AG09309 (cell line): ENCODE measurements at places on chromosomes 7 and 10.

GRCh38 chr7:144032985-144033709 is 15.6 kb upstream of the OR2A5 start:
- no peak for DNase-seq

DNA sequence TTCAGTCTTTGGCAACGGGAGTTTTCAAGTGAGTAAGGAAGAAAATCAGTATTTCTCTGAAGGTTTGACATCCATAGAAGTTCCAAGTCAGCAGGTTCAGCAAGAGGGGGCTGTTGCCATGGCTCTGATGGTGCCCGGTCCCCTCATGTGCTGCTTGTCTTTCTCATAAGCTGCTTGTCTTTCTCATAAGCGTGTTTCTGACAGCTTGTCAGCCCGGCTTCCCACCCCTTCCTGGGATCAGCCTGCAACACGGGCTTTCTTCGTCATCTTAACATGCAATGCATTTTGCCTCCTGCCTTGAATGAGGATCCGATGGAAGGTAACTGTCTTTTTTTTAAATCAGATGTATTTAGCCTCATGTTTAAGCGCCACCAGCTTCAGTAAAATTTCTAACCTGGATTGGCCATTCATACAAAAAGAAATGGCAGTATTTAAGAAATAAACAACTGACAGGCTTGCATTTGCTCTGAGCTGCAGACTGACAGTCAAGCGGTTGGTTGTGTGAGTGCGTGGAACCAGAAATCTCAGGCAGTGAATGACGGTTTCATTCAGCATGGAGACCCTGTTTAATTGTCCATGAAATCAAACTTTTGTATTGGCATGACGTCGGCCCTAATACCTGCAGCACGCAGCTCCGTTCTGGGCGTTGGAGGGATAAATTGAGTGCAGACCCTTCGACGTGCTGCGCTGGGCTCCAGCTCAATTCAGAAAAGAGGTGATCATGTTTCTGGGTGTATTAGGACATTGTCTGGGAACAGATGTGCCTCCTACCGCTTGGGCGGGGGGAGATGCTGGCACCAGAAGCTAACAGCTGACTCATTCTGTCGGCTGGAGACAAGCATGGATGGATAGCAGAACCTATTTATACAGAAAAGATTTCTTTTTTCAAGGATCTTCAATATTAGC is 454.7 kb upstream of the FOXK1 start:
- DNase-seq, result no peak

- DNase-seq, result no peak
Measured at GRCh38 chr7:94294471-94295131, 100.1 kb upstream of the COL1A2 start.

DNA sequence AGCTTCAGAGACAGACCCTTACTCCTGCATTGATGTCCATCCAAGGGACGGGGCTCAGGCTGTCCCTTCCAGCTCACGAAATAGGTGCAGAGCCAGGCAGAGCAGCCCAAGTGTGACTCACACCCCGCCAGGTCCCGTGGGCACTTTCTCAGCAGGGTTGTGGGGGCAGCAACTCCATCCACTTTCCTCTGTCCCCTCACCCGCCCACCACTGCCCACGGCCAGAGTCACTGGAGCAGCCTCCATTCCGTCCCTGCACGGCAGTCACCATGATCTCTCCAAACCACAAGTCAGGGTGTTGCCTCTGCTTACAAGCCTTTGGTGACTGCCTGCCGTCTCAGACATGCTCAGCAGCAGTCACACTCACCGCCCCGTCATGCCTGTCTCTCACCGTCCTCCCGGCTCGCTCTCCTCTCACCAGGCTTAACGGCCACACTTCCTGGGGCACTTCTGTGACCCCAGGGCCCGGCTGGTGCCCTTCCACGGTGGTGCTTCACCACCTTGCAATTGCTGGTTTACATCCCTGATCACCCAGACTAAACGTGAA is 39.3 kb downstream of the CALML3 start:
- no peak for DNase-seq

- no peak for DNase-seq
Measured at GRCh38 chr7:135447748-135448147, 62.2 kb downstream of the CNOT4 start.

- DNase-seq, result no peak
Measured at GRCh38 chr10:34697351-34698247, 117.5 kb downstream of the PARD3 start.

GRCh38 chr10:89085153-89085552 is 94.6 kb downstream of the FAS start:
- DNase-seq, result no peak

DNA sequence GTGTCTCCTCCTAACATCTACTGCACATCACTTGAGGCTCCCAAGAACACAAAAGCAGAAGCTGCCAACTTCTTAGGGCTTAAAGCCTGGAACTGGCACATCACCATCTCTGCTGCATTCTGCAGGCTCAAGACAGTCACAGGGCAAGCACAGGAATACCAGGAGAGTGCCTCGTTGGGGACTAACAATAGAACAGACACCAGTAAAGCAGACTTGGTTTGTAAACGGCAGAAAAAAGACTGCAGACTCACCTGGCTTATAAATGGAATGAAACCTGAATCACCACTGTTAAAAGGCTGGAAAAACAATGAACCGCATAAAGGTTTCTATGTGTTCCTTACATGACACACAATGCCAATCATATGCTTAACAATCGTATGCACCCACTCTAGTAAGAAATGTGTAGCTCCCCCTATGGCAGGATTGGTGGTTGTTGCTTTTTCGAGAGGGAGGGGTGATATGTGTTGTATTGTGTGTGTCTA is 12.8 kb downstream of the RHEB start:
- no peak for DNase-seq

DNA sequence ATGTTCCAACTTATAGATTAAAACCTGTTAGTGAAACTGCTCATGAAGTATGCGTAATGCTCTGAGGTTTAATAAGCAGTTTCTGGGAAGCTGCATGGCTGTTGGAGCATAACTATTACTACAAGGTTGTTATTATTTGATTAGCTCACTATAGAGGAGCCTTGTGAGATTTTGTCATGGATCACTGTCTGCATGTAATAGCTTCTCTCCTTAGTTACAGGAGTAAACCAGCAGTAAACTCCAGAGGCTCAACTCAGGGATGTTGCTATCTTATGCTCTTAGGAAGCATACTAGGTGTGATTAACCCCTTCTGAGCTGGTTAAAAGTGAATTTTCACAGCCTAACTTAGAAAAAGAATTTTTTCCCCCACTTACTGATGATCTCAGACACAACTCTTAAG is 63.6 kb upstream of the IFRD1 start:
- DNase-seq, result no peak

GRCh38 chr10:93875032-93875358 is 18.8 kb upstream of the SLC35G1 start:
- DNase-seq, result no peak

- DNase-seq, result no peak
Measured at GRCh38 chr10:123784646-123785045, 107.0 kb downstream of the CPXM2 start.

DNA sequence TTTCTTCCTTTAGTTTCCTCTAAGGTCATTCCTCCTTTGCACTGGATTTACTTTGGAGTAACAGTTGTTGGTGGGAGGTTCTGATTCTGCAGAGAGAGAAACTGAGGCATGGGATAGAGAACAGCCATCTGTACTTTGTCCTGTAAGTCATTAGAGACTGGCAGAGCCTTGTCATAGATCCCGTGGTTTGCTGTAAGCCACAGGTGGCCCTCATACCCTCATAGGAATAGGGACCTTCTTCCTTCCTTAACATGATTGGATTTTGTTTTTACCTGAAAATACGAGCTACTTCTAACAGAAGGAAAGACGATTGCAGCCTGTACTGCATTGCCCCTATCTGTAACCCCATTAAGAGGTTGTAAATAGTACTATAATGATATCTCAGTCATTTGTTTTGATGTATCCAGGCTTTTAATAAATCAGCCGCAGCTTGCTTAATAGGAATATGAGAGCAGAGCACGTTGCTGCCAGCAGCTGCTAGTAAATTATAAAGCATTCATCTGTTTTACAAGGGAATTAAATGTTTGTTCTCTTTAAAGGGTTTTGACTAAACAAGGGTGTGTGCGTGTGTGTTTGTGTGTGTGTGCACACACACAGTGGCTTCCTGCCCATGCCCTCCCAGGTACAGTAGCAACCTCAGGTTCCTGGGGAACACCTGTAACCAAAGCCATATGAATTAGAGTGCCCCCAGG is 249.8 kb downstream of the AUTS2 start:
- no peak for DNase-seq

- DNase-seq, result no peak
Measured at GRCh38 chr7:49635800-49636199, 137.6 kb upstream of the VWC2 start.

DNA sequence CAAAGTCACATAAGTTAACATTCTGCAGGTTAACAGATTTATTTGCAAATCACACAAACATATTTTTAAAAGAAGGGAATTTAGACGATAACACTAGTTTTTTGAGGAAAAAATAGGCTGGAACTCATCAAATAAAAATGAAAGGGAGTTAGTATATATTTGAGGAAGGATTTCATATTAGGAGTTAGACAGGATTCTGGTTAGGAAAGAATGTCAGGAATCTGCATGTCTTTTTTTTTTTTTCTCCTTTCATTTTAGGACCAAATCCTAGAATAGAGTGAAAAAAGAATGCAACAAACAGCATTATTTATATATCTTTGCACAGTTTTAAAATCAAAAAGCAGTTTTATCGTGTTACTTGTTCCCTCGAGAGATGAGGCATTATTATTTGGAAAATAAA is 8.9 kb upstream of the TRDMT1 start:
- DNase-seq, result no peak

DNA sequence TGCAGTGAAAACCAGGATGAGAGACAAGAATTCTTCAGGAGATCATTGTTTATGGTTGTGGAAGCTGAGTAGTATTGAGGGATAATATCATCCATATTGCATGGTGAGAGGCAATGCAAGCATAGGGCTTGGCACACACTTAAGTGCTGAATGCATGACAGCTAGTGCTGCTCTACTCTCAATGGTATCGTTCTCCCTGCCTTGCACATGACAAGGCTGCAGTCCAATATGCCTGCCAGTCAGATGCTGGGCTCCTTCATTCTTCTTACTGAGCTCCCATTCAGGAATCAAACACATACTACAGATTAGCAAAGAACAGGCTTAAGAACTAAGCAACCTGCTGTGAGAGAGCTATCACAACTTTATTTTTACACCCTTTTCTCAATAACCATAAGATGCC is 72.2 kb downstream of the SORCS1 start:
- no peak for DNase-seq

GRCh38 chr7:147070886-147071285 is 954.3 kb downstream of the CNTNAP2 start:
- DNase-seq, result no peak

DNA sequence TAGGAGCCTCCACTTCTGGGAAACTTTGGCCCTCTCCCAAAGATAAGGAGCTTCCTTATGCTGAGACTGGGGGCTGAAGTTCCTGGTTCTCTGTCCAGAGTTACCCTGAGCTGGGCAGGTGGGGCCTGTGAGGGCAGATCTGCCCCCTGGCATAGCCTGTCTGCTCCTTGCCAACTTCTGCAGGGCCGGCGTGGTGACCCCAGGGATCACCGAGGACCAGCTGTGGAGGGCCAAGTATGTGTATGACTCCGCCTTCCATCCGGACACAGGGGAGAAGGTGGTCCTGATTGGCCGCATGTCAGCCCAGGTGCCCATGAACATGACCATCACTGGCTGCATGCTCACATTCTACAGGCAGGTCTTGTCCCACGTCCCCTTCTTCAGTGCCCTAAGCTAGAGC is 4.3 kb downstream of the SFXN3 start:
- DNase-seq, result no peak

GRCh38 chr10:16292366-16292765 is 144.4 kb upstream of the PTER start:
- DNase-seq, result no peak
